ENCODE measurements at places on chromosomes 11 and 22.

GRCh38 chr11:36333897-36334296 lies 37.8 kb downstream of the PRR5L start:
- no peak for DNase-seq

DNA sequence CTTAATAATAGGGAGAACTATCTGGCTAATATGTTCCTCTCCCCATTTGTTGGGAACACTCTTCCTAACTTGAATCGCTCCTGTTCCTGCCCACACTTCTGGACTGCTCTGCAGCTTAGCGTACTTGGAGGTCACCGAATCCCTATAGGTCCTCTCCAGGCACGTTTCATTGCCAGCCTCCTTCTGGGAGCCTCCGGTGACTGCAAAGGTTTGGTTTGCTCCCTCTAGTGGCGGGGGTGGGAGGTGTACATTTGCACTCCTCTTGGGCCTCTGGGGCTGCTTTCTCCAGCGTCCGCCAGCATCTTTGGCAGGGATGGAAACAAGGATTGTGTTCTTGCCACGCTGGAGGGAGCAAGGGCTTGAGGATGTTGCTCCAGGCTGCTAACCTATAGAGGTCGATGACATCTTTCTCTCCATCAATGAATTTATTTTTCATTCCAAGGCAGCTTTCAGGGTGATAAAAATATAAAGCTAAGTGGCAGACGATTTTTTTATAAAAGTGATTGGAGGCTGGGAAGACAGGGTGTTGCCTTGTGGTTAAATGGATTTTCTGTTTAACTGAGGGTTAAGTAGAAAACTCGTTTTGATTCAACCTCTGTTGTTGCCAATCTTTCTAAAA lies 48.7 kb downstream of the TSPAN18 start:
- DNase-seq = peak; percentile 11

- no peak for DNase-seq
Observed at GRCh38 chr11:44488165-44488965, 77.1 kb upstream of the CD82 start.

DNA sequence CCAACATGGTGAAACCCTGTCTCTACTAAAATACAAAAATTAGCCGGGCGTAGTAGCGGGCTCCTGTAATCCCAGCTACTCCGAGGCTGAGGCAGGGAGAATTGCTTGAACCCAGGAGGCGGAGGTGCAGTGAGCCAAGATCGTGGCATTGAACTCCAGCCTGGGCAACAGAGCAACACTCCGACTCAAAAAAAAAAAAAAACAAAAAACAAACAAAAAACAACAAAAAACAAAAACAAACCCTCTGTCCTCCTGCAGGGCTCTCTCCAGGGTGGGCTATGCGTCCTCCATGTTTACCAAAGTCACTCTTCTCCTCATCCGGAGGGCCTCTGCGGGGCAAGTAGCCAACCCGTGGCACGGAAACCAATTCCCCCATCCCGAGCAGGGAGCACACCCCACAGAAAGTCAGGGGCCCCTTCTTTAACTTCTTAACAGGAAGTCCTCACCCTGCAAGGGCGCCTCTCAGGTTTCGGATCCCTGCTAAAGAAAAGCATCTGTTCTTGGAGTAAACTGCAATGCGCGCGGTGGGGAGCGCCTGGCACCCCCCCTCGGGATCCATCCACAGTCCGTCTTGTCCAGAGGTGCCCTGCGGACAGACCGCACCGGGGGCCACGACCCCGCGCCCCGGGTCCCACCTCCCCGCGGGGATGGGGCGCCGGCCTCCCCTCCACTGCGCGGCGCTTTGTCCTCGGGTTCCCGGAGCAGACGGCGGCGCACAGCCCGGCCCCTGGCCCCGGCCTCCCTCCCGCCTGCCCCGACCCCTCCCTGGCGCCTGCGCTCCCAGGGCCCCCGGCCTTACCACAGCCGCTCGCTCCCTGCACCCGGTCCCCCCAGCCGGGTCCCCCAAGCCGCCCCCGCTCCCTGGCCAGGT lies 712 bp downstream of the CERK start:
- DNase-seq = no peak

DNA sequence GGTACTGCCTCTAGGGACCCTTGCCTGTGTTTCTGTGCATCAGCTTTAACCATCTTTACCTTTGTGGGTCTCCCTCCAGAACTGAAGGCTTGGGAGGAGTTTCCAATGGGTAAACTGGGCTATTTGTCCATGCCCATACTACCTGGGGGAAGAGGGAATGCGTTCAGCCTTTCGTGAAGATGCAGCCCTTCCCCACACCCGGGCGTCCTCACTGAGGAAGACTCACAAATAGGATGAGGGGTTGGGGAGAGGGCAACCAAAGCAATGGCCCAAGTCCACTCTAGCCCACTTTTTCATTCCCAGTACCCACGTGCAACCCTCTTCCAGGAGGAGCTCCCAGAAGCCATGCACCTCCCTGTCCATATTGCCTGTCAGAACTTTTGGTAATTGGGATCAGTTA lies 61.8 kb upstream of the ADA2 start:
- DNase-seq = no peak

DNA sequence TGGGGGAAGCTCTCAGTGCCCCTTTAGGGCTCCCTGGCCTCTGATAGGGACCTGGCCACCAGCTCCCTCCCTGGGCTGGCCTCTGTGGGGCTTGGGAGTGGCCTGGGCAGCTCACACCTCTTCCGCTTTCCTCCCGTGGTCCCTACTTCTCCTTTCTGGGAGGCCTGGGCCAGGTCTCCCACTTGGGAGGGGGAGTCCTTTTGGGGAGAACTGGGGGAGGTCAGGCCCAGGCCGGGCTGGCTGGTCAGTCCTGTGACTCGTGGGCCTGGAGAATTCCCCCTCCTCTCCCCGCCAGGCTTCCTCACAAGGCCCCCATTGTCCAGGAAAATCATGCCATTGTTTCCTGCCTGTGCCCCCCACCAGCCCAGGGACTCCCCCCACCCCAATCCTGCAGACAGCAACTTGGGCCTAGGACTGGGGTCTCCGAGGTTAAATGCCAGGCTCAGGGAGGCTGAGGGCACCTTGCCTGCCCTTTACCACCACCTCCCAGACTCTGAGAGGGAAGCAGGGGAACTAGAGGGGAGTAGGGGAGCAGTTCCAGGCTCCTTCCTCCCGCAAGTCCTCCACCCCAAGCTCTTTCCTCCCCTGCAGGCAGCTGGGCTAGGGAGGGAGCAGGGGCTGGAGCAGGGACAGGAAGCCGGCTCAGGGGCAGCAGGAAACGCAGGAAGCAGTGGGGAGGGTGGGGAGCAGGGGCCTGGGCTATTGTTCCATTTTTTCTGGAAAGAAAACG lies 2.8 kb downstream of the MAP3K11 start:
- DNase-seq = no peak

DNA sequence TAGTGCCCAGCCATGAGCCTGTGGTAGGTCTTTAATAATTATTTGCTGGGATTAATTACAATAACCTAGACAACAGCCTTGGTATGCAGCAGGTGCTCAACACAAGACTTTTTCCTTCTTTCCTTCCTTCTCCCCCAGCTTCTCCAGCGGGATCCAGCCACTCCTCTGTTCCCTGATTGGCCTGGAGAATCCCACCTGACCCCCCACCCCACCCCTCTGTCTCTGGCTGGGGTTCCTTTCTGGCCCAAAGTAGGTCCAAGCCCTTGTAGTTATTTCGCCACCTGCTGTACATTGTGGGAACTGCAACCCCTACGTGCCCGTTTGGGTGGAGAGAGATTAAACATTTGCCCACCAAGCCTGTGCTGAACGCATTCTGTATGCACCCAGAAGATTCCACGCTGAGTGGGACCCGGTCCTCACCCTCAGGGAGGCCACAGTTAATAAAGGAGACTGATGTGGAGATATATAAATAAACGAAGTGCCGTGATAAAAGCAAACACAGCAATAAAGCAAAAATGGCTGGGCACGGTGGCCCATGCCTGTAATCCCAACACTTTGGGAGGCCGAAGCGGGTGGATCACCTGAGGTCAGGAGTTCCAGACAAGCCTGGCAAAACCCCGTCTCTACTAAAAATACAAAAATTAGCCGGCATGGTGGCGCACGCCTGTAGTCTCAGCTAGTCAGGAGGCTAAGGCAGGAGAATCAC lies 32.1 kb upstream of the DGKZ start:
- DNase-seq = peak; percentile 51

DNA sequence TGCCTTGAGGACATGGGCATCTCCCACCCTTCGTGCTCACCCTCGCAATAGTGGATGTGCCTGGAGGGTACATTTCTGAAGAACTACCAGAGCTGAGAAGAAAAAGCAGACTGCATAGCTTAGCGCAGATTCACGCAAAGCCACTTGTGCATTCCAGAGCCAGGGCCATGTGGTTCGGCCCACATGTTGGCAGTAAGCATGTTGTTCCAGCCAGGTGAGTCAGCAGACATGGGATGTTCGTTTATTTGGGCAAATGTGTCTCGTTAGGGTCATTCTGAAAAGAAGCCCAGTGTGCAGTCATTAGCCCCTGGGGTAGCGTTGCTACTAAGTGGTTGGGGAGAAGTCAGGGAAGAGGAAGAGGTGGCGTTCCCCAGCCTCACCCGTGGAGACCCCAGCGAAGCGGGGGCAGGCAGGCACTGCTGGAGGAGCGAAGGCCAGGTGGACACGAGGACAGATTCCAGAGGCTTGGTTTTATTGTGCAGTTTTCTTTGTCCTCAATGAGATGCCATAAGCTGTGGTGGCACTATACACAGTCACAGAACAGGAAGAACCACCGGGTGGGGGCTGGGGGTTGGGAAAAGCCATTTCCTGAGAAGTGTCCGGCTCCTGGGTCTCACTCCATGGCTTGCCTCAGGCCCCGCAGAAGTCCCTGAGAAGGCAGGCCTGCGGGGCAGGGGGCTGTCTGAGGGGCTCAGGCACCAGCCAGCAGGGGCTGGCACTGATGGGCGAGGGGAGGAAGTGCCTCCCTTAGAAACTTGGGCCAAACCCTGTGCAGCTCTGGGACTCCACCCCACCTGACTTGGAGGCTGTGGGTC lies 5.0 kb downstream of the THY1 start:
- no peak for DNase-seq

DNA sequence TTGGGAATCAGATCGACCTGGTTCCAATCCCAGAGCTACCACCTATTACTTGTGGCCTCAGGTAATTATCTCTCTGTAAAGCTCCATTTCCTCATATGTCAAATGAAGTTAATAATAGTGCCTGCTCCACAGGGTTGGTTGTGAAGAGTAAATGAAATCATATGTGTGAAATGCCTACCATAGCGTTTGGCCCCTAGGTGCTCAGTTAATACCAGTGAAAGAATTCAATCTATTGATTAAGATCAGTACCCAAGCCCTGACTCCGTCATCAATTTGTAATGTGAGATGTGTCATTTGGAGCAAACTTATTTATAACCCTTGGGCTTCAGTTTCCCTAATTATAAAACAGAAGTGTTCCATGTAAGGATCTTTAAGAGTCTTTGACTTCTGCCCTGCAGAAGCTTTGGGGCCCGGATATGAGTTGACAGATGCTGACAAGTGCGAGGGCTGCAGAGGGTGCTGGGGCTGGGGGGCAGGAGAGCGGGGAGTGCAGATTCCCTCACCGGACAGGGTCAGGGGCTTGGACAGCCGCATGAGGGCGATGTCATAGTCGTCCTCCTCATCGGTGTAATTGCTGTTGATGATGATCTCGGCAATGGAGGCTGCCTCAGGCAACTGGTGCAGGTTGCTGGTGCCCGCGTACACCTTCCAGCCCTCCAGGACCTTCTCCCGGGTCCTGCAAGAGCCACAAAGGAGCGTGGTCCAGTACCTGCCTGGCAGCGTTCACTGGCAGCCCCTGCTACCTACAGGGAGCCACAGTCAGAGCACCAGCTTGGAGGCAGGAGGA lies 20.9 kb downstream of the TMPRSS13 start:
- no peak for DNase-seq

DNA sequence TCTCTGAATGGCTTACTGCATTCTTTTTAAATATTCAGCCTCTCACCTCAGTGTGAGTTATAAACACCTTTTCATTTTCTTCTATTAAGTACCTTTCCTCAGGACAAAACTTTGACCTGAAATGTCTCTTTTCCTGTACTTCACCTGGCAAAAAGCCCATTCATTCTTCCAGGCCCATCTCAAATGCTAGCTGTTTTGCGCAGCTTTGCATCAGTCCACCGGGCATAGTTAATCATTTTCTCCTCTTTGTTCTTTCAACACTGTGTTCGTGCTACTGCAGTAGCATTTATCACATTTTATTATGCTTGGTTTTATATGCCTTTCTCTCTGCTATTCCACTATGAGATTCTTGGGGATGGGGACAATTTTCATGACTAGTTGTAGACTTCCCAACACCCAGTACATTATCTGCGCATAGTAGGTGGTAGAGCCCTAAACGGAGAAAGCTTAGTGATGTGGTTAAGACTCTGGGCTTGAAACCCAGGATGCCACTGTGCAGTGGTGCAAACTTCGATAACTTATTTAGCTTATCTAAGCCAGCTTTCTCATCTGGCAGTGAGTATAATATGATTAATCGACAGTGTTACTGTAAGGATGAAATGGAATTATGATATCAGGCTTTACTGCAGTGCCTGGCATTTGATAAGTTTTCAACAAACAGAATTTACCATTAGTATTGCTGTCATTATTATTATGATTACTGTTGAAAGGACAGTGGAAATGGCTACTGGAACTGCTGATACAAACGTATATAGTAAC lies 695.7 kb downstream of the NELL1 start:
- no peak for DNase-seq

DNA sequence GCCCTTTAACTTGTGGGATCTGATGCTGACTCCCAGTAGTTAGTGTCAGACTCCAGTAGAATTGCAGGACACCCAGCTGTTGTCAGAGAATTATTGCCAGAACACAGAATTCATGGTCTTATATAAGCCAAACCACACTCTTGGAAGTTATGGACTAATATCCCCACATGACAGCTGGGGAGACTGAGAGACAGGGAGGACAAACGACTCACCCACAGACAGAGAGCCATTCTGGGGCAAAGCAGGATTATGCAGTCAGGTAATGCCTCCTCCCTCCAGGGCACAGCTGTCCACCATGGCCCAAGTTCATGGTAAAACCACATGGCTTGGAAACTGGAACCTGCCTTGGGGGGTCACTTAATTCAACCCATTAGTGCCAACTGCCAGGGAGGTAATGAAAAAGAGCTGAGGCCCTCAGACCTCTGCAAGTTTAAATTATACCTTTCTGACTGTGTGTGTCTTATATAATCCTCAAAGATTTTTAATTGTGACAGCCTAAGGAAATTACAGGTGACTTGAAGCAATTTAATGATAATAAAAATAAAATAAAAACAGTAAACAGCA lies 299.5 kb downstream of the BUD13 start:
- DNase-seq = no peak

DNA sequence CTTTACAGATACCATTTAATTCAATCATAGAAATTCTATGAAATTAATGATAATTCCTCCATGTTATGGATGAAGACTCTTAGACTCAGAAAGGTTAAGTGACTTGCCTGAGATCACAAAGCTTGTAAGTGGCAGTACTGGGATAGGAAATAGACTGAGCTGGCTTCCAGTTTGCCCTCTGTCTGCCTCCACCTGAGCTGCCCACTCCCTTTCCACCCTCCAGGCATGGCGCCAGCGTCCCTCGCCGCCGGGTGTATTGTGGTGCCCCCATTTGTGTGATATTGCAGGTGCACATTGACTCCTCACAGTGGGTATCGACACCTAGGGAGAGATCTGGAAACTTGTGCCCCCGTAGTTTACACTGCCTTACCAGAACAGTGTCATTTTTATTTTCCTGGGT lies 9.4 kb upstream of the RPS3 start:
- no peak for DNase-seq

Data from activated naive CD8-positive, alpha-beta T cell treated with anti-CD3 and anti-CD28 coated beads, Interleukin-2, amount 50 U/mL, for 16 hours (primary cell).